ENCODE measurements at places on chromosomes 12 and 14.

DNA sequence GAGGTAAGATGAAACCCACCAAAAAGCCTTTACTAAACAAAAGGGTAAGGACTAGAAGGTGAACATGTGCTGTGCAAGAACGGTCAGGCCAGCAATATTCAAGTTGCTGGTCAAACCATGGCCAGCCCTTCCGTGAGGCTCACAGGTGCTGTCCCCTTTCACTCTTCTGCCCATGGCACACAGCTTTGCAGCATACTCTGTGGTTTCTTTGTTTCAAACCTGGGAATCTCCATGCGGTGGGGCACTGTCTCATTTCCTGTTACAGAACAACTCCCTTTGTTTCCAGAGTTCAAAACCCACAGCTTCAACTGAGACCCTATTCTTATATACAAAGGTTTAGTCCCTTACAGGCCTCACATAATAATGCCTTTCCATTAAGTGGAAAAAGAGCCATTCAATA, 1.7 kb upstream of the OVCH1 start:
- DNase-seq, result no peak

GRCh38 chr12:74429535-74429934, 108.1 kb upstream of the ATXN7L3B start:
- no peak for DNase-seq

- peak; percentile 61 for DNase-seq
Measured at GRCh38 chr14:90815822-90816662, at the start of gene TTC7B. TSS of gene TTC7B (minus strand) at chr14:90816430. CDS start at chr14:90816295, 135 bp downstream.

DNA sequence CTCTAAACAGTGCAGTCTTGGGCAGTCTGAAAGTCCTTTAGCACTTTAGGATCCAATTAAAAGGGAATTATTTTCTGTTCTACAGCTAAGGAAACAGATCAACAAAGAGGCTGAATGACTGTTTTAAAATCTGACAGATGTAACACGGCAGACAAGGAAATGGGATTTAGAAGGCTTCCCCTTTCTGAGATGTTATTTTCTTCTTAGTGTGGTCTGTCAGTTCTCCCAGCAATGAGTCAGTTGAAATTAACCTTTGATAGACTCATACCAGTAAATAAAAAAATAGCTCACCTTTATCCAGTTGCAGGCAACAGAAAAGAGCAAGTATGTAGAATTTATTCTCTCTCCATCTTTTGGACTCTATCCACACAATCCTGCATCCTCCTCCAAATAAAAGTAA, 98.1 kb downstream of the NEDD1 start:
- DNase-seq, result no peak

DNA sequence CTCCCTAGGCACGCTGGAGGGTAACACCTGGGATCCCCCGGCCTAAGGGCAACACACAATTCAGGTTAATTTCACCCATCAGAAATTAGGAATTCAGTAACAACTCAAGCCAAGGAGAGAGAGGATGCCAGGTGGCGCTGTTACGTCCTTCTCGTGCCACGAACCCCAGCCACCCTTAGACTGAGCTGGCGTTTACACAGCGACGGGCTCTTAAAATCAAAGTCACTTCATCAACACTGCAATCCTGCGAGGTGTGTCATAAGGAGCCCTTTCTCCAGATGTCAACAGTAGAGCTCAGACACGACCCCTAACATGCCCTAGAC, 110.6 kb upstream of the TMEM132D start:
- DNase-seq, result peak; percentile 9

DNA sequence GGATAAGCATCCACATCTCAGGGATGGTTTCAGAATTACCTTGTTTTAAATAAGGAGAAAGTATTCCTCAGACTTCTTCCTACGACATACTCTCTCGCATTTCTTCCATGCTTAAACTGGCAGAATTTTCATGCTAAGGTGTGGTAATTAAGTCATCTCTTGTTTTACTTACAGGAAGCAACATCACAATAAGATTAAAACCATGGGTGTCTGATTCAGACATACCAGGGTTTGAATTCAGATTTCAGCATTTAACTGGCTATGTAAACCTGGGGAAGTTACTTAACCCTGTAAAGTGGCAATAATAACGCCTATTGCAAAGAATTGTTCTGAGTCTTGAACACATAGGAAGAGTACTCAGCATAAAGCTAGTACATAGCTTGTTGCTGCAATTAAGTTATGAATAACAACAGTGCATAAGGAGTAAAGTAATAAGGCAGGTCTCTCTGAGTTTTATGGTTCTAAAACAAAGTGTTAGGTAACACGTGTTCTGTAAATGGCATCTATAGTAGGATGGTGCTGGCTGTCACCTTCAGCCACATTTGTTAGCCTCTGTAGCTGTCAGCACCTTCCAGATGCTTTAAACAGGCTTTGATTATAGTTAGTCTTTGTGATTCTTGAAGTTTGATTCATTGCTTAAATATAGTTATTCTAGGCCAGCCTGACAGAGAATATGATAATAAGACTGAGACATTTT, 38.8 kb downstream of the IFT43 start:
- DNase-seq, result no peak

GRCh38 chr12:111616177-111616623, 17.1 kb upstream of the ATXN2 start:
- DNase-seq, result no peak

DNA sequence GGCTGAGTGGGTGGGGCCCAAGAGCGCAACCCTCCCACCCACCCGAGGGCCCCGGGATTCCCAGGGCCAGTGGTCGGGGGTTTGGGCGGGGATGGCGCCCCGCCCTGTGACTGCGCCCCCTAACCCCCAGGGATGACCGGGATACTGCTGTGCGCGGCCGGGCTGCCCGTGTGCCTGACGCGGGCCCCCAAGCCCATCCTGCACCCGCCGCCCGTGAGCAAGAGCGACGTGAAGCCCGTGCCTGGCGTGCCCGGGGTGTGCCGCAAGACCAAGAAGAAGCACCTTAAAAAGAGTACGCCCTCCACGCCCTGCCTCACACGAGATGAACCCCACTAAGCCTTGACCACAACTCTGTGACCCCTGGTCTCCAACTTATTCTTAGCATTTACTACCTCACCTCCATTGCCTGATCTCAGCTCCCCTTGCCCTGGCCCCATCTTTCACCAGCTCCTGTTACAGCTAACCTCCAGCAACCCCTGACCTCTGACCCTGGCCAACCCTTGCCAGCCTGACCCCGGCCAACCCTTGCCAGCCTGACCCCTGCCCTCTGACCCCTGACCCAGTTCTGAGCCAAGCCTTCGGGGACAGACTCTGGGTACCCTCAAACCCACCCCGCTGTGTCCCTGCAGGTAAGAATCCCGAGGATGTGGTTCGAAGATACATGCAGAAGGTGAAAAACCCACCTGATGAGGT, 37.0 kb downstream of the DTX1 start:
- no peak for DNase-seq

- no peak for DNase-seq
Measured at GRCh38 chr12:108779998-108780688, 48.8 kb upstream of the CORO1C start.

DNA sequence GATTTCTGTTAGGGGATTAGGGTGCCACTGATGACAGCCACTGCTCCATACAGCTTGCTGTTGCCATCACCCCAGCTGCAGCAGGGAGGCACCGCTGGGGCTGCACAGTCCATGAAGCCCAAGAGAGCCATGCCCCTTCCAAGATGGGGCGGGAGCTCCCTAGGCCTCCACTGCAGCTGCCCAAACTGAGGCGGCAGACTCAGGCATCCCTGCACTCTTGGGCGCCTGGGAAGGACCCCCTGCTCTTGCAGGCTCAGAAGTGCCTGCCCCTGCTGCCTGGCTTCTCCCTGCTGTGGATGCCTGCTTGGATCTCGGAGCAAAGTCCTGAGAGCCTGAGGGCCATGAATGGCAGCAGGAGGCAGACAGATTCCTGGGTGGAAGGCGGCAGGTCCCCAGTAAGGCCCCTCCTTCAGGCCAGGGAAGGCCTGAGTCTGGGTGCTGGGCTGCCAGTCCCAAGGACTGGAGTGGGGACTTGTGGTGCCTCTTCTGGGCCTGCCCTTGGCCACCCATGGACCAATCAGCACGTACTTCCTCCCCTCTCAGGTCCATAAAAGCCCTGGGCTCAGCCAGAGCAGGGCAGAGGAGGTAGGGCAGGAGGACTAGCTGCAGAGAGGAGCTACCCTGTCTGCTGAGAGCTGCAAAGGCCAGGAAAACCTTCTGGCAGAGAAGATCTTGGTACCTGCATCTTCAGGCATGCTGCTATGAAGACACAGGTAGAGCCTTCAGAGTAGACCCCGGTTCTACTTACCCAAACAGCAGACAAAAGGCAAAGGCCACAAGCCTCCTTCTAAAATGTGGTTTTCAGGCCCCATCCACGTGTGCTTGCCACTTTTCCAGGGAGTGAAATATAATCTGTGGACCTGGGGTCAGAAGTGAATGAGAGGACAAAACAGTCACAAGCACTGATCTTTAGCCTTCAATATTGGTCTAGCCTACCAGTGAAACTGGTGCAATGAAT, 30.0 kb upstream of the STK38L start:
- DNase-seq, result no peak

DNA sequence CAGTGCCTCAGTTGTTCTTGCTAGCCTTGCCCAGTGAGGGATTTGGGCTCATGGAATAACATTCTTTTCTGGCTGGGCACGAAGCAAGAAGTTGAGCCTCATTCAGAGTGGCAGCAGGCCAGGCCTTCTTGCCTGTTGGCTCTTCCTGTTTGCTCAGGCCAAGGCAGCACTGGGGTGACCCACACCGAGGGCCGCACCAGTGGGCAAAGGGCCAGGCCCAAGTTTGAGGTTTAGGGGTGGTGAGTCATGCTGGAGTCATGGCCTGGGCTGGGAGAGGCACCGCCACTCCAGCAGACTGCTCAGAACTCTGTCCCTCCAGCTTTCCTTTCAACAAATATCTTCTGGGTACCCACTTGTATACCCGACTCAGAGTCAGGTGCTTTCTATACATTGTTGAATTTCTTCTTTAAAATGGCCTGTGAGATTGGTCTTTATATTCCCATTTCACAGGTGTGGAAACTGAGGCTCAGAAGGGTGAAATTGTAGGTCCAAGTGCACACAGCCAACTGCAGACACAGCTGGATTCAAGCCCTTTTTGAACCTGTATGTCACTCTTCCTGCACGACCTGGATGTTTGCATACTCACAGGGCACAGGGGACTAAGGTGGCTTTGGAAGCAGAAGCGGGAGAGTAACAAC, 279.4 kb downstream of the FOXN3 start:
- DNase-seq, result peak; percentile 89

DNA sequence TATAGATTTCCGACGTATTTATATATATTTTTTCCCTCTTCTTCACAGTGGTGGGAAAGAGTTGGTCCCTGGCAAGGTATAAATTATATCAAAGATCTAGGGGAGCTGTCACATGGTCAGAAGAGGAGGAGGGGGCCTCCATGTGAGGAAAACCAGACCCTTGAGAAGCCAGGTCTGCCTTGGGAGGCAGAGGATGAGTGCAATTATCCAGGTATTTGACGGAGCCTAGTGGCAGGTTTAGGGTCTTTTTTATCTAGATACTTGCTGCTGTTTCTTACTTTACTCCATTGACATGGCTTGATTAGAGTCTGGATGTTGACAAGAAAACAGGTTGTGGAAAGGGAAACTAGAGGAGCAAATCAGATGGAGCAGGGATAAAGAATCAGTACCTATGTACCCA, 5.5 kb downstream of the COPZ1 start:
- no peak for DNase-seq

GRCh38 chr12:102740141-102740955, 176.7 kb downstream of the PAH start:
- DNase-seq, result peak; percentile 22

DNA sequence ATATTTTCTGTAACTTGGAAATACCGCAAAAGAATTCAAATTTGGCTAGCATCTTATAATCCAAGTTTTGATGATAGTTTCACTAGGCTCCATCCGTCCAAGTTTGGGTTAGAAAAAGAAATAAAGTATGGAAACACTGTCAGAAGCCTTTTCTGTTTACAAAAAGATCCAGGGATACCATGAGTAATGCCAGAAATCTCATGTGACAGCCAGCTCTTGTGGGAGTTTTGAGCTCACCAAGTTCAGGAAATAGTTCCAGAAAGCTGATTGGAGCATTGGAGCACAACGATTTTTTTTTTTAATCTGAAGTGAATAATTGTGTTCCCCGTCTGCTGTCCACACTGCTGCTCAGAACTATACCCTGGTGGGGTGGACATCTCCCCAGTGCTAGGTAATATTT, 229.7 kb upstream of the NPAS3 start:
- DNase-seq, result no peak

GRCh38 chr12:46430340-46430948, 57.9 kb upstream of the SLC38A2 start:
- DNase-seq, result peak; percentile 59

DNA sequence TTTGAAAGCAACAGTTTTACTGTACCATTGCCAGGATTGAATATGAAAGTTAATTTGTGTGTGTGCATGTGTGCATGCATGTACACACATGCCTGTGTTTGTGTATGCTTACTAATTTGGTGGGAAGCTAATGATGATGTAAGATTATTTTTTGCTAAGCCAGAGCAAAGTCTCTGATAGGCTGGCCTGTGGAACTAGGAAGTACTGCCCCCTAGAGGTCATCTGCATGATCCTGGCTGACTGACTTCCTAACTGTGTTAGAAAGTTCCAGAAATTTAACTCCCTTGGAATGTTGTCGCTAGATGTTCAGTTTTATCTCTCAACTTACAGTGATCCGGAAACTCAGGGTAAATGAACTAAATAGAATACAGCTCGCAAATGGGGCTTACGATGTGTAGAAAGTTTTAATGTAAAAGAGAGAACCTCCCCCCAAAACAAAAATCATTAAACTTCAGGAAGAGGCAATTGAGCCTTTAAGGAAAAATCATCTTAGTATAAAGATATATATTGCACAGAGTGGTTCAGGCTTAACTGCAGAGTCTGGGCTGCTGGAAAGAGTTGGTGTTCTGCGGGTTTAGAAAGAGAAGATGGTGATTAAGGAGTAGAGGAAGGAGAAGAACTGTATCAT, 34.3 kb upstream of the SLC38A1 start:
- peak; percentile 72 for DNase-seq

DNA sequence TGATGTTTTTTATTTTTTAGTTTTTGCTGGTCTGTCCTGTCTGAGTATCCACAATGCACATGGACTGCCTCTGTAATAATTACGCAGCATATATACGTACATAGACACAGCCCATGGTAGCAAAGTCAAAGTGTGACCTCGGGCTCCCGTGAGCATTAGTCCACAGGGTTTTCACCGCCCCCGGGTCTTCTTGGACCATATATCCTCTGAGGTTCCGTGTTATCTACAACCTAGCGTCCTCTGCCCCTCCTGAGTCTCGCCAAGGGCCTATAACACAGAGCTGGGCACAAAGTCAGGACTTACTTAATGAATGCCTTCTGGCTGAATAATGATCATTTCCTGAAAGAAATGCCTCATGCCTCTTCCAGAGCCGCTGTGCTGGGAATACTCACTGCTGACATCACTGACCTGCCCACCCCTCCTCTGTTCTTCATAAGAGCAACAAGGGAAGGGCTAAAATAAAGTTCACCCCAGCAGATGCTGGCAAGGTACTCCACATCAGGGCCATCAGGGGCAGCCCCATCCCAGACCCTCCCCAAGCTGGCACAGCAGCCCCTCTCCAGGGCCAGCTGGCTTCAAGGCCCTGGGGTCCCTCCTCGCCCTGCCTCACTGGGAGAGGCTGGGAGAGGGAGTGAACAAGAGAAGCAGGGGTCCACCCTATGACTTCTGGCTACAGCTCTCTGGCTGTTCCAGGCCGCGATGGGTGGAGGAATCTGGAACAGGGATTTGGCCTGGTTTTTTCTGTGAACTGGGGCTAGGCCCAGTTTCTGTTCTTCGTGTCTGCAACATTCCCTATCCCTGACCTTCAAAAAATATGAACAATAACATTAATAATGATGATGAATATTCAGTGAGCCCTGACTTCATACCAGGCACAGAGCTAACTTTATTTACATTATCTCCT, 7.9 kb downstream of the HDAC7 start:
- peak; percentile 18 for DNase-seq
